Nucleus accumbens (tissue), 56 donors: ENCODE measurements at places on chromosomes 2 and 18.

- no peak for DNase-seq
Measured at GRCh38 chr18:63480476-63480875, 3.7 kb downstream of the SERPINB5 start.

GRCh38 chr18:73973972-73974371 lies 173.7 kb downstream of the FBXO15 start:
- no peak for DNase-seq

GRCh38 chr2:71466301-71467179 lies 13.2 kb downstream of the DYSF start:
- no peak for DNase-seq

GRCh38 chr18:789397-789796 lies 22.6 kb downstream of the YES1 start:
- DNase-seq, result no peak

GRCh38 chr2:75505012-75505411 lies 55.7 kb downstream of the EVA1A start:
- no peak for DNase-seq

- DNase-seq, result no peak
Measured at GRCh38 chr2:130796290-130796689, 40.4 kb upstream of the ARHGEF4 start.

DNA sequence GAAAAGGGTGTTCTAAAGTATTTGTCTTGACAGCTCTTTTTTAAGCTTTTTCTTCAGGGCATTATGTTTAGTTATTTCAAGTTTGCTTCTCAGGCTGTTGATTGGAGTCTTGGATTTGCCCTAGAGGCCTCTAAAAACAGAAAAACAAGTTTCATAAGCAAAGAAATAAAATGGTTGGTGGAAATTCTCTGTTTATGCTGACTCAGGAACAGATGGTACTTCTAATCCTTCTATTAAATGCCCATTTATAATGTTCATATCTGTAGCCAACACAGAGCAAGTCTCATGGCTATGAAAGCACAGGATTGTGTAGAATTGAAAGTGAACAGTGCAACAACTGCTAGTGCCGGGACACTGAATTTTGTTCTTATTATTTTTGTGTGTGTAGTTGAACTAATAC lies 60.4 kb downstream of the KCNJ3 start:
- no peak for DNase-seq
